ENCODE measurements at places on chromosomes 12 and 14. TPM values are rescaled to one million over a fixed set of nuclear protein-coding genes. Genes with fewer than 3 reads are reported as not detected.

NXPH4 gene
- 5.1 TPM for total RNA-seq

SERPINA9 gene
- total RNA-seq = not detected

PFKM gene
- 113 TPM for total RNA-seq

SYT10 gene
- not detected for total RNA-seq

CLEC4C gene
- not detected for total RNA-seq

AJUBA gene
- 8.5 TPM for total RNA-seq

PLEKHA5 gene
- total RNA-seq = 236 TPM

SRRM4 gene
- not detected for total RNA-seq

LBHD2 gene
- total RNA-seq = not detected

PZP gene
- 0.59 TPM for total RNA-seq

CCDC196 gene
- not detected for total RNA-seq

- DNase-seq = no peak
Measured at GRCh38 chr14:72443991-72444441, 449.9 kb downstream of the DPF3 start.

DNA sequence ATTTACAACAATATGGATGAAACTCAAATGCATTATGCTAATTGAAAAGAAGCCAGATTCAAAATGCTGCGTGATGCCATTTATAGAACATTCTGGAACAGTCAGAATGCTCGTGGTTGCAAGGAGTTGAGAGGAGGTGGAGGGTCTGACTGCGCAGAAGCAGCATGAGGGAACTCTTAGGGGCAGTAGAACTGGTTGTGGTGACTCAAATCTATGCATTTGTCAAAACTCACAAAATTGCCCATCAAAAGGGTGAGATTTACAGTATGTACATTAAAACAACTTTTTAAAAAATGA lies 113.7 kb upstream of the PDZRN4 start:
- no peak for DNase-seq

- peak; percentile 96 for DNase-seq
Measured at GRCh38 chr12:55965941-55966407, at the start of gene PMEL. TSS of gene PMEL (minus strand) at chr12:55966042. CDS start at chr12:55966011, 31 bp downstream.

DNA sequence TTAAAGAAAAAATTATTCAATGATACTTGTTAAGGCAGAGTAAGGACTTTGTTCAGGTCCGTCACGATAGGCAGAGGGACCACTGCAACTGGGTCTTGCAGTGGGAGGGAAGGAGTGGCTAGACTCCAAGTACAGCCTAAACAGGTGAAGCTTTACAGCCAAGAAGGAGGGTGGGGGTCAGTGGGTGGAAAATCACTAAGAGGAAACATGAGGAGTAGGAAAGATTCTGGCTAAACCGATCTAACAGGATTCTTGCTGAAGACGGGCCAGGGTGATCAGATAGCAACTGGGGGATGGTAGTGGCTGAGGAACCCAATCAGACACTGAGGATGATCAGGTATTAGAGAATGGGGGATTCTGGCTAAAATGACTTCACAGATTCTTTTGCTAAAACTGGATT lies 100.2 kb downstream of the TTC7B start:
- no peak for DNase-seq

GRCh38 chr14:91810699-91811098 lies 56.6 kb downstream of the TC2N start:
- DNase-seq = no peak

GRCh38 chr12:3032770-3033538 lies 44.2 kb upstream of the TSPAN9 start:
- DNase-seq = no peak

DNA sequence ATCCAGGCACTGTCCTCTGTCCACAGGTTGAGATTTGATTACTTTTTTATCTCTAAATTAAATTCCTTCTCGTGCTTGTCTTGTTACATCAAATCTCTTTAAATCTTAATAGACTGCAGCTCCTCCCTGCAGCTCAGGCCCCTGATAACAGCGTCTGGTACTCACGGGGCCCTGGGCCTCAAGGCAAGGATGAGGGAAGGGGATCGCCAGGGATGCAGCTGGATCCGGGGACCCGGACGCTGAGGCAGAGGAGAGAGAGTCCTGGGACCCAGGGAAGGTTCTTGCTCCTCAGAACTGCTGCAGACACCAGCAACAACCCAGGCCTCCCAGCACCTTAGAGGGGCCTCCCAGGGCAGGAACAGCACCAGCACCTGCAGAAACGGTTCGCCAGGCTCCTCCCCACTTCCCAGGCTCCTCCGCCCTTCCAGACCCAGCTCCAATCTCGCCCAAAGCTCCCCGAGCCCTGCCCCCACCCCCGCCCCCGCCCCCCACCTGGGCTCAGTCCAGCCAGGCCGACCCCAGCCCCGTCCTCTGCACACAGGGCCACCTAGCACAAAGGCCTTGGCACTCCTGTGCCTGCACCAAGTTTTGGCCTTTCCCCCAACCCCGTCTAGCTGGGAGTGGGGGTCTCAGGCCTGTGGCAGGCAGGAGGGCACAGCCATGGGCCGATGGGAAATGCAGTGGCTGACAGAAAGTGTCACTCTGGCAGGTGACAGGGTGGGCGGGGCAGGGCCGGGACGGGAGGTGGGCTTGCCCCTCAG lies 60.3 kb upstream of the GALNT9 start:
- no peak for DNase-seq

DNA sequence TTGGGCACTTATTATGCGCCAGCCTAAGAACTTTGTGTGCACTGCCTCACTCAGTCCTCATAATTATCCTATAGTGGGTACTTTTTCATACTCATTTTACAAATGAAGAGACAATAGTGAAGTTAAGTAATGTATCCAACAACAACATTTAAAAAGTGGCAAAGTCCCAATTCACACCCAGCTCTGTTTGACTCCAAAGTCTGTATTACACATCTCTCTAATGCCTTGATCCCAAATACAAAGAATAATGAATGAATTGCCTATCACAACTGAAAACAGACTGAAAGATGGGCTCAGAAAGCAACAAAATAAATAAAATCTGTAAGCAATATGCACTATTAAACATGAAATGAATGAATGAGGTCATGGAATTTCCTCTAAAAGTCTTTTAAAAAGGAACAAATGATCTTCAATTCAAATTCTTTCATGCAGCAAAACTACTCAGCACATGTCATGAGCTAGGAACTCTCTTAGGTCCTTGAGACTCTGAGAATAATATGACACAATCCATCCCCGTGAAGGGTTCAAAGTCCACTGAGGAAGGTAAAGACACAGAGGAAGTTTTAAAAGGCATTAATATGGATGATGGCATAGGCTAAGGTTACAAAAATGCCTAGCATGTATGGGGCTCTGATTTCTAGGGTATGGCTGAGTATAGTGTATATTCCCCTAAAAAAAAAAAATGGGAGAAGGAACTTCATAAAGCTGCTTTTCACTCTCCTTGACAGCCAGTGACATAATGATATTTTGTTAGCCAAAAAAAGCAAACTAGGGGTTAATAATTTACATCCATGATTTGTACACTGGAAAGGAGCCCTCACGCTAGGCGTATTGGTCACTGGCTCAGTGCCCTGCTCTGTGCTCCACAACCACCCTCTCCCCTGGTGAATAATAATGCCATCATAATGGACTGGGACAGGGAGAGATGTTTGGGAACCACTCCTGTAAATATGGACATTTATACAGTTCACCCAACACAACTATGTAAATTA lies 103.4 kb downstream of the SLC2A13 start:
- DNase-seq = no peak

GRCh38 chr14:71942904-71943694 lies 10.9 kb downstream of the RGS6 start:
- no peak for DNase-seq

DNA sequence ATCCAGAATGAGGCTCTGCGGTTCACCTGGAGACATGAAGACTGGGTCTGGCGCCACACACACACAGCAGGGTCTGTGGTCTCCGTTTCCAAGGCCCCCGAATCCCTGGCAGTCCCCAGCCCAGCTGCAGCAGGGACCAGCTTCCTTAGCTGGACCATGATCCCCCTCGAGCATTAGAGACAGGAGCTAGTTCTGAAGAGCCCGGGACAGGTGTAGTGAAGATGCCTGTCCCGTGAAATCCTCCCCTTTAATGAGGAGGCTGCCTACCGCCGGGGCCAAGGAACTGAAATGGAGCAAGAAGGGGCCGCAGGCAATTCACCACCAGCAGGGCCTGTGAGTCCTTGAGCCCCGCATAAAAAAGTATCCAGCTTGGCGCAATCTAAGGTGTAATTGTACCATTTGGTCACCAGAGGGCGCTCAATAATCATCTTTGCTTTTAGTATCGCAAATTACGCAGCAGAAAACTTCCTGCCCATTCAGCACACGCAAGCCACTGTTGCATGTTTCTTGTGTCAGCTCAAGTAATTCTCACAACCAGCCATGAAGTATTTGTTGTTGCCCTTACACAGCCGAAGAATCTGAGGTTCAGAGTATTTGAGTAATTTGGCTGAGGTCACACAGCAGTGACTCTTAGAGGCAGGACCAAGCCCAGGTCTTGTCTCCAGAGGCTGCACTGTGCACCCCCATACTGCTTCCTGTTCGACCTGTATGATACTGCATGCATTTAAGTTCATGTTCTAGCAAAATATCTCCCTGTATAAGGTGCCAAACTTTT lies 54.3 kb upstream of the PPP2R5C start:
- DNase-seq = peak; percentile 91

- DNase-seq = no peak
Measured at GRCh38 chr14:105051182-105052109, 13.8 kb downstream of the GPR132 start.

- no peak for DNase-seq
Measured at GRCh38 chr12:73361156-73361863, 1089.1 kb downstream of the TRHDE start.

GRCh38 chr12:51269174-51270066 lies 795 bp downstream of the SMAGP start:
- DNase-seq = peak; percentile 38

DNA sequence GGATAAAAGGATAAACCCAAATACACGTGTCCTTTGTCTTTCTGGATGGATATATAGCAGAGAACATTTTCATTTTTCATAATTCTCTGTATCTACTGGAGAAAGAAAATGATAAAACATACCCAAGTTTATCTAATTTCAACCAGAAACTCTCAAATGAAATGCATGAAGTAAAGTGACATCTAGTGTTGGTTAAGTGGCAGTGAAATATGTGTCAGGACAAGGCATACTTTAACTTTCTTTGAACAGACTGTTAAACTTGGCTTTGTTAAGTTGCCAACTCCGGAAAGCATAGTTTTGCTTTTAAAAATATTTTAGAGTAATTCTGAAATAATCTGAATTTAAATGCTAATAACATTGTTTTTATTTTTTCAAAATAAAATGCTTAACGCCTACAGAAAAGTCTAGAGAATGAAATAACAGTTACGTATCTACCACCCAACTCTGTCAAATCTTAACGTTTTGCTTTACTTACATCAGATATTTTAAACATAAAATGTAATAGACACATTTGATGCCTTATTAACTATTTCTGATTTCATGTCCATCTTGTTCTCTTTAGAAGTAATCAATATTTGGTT lies 25.2 kb upstream of the NTN4 start:
- DNase-seq = peak; percentile 59

DNA sequence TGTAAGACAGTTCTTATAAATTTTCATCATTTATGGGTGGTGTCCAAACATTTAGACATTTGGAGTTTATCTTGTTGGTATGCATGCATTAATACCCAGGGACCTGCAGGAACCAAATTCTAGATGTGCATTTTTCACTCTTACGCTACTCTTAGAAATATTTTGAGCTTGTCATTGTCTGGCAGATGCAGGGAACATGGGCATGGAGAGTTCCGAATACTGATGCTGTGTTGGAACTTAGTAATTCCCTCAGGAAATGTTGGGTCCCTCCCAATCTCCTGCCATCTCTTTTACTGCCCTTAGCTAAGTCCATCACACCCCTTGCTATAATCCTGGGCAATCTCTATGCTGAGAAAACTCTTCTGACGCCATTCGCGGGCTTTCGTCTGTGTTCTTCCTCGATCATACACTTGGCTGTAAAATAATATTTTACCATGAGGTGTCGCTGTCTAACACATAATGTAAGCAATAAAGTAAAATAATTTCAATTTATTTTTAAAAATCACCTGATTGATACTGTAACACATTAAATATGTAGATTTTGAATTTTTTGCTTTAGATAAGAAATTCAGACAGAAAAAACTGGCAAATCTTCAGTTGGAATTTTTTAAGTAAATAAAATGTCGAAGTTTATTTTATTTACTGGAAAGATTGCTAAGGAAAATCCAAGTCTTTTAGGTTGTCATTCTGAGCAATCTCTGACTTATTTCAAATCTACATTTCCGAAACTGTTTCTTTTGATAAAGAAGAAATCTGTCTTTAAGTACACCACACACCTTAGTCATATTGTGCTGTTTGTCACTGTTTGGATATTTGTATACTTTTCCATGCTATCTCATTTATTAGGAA lies 304.1 kb upstream of the SSTR1 start:
- DNase-seq = peak; percentile 58

DNA sequence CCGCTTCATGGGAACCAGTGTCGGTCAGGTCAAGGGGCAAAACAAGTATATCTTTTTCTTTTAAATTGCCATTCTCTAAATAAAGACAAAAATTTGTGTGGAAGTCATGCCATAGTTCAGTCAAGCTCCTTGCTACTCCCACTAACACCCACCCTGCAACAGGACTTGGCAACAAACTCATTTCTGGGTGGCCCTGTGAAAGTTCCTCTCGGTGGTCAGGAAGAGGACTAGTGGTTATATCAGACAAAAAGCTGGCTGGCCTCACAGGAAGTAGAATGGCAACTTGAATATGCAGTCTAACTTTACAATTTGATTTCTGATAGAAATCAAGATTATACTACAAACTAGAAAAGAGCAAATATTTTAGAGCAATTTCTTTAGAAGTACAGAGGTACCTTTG lies 11.2 kb downstream of the DHRS7 start:
- no peak for DNase-seq

- no peak for DNase-seq
Measured at GRCh38 chr12:22923768-22924167, 298.8 kb downstream of the ETNK1 start.

- DNase-seq = no peak
Measured at GRCh38 chr14:103770902-103771301, 55.3 kb downstream of the ZFYVE21 start.

GRCh38 chr12:71999795-72000194 lies 61.1 kb downstream of the TPH2 start:
- no peak for DNase-seq

DNA sequence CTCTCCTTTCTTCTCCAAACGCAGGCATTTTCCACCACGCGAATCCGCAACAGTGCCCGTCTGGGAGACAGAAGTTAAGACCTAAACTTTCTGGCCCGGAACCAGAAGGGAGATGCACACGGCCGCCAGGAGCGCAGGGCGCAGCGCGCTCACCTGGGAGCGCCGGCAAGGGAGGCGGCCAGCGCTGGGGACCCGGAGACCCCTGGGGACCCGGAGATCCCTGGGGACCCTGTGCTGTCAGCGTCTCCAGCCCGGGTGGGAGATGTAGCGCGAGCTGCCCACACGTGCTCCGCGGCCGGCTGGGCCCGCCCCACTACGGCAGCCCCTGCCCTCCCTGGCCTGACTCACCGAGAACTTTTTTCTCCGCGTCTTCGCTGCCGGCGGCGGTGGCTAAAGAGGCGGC lies 620 bp downstream of the YBX3 start:
- no peak for DNase-seq

- no peak for DNase-seq
Measured at GRCh38 chr12:52308806-52309425, 12.3 kb downstream of the KRT83 start.
